Epithelial cell of alveolus of lung (primary cell): ENCODE measurements at places on chromosomes 7 and 10. TPM values are rescaled to one million over a fixed set of nuclear protein-coding genes. Genes with fewer than 3 reads are reported as not detected.

The CFAP70 gene
- total RNA-seq = 0.13 and 0.64 TPM in 2 replicates

The DLG5 gene
- 19.8 and 33.9 TPM in 2 replicates for total RNA-seq

The LARP4B gene
- total RNA-seq = 32.8 and 49.4 TPM in 2 replicates

The OR2A1 gene
- 0.13 and 0.24 TPM in 2 replicates for total RNA-seq
